T-helper 17 cell (primary cell): ENCODE measurements at places on chromosomes 5 and 9. TPM values are rescaled to one million over a fixed set of nuclear protein-coding genes. Genes with fewer than 3 reads are reported as not detected.

ZNF366 gene
- not detected for total RNA-seq

MRPS27 gene
- total RNA-seq = 37.8 TPM

HNRNPAB gene
- total RNA-seq = 89.5 TPM

SLC9A3 gene
- 1.6 TPM for total RNA-seq

PPP3R2 gene
- total RNA-seq = not detected
